Fibroblast of the aortic adventitia (primary cell): ENCODE measurements at places on chromosomes 13 and 19.

DNA sequence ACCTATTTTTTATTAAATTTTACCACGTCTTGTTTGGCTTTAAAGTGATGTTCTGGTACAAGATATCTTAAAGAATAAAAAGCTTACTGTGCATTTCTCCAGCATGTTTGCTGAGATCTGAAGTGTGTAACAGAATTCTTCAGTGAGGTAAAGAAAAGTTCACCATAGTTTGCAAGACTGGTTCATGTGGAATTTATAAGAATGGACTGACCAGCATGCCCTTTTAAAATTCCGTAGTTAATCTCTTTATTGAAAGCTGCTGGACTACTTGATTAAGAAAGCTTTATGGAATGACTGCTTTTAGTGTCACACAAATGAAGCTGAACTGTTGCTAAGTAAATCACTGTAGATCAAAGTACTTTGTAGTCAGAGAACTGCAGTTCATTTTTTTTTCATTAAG is 119.2 kb downstream of the GPC6 start:
- DNase-seq: no peak

DNA sequence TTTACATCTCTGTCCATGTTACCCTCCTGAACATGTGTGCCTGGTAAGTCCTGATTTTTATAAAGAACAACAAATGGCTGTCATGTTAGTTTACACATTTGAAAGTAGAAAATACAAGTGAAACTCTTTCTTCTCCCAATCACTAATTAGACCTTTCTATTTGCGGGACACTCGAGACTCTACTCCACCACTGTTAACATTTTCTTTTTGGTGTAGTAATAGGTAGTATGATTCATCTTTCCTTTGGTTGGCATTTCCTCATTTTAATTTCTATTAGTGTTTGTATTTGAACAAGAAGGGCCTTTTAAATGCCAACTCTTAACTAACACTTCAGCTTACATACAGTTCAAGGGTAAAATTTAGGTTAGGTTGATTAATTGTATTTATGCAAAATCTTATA is 371.1 kb downstream of the PCDH9 start:
- DNase-seq: no peak

GRCh38 chr19:7597689-7598088 is 2.0 kb downstream of the CAMSAP3 start:
- DNase-seq: no peak

- DNase-seq: no peak
Measured at GRCh38 chr13:64877176-64877575, 2353.0 kb downstream of the PCDH9 start.

GRCh38 chr13:43986421-43986981 is 106.8 kb downstream of the LACC1 start:
- DNase-seq: peak; percentile 4

- DNase-seq: no peak
Measured at GRCh38 chr13:82720986-82721385, 1161.3 kb downstream of the SLITRK1 start.

DNA sequence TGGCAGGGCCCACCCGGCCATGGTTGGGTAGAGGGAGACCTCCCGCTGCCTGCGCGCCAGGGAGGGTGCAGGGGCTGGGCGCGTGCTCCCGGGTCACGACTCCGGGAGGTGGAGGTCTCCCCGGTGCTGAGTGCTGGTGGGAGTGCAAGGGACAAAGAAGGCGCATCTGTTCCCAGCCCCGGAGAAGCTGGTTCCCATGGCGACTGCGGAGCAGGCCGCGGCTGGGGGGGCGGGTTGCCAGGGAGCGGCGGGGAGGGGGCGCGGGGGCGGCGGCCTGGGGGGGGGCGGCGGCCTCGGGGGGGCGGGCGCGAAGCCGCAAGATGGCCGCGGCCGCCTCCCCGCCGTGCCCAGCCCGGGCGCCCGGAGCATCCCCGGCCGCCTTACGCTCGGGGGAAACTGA is 1.2 kb downstream of the CBARP start:
- DNase-seq: no peak

GRCh38 chr19:5132206-5132560 is 163.3 kb downstream of the KDM4B start:
- DNase-seq: no peak

DNA sequence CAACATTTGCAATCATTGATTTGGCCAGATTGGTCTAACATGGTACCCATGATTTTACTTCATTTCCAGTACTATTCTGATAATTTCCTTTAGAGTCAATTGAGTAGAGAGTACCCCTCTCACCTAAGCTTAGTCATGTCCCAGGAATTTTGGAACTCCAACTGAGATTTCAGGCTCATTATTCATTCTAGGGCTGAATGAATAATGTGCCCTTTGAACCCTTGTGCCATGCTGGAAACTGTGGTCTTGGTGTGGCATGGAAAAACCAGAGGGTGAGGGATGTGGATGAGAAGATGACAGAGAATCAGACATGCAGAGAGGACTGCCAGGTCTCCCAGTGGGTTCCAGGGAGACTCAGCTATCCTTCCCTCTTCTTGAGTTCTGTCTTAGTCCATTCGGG is 30.2 kb downstream of the ITM2B start:
- no peak for DNase-seq

DNA sequence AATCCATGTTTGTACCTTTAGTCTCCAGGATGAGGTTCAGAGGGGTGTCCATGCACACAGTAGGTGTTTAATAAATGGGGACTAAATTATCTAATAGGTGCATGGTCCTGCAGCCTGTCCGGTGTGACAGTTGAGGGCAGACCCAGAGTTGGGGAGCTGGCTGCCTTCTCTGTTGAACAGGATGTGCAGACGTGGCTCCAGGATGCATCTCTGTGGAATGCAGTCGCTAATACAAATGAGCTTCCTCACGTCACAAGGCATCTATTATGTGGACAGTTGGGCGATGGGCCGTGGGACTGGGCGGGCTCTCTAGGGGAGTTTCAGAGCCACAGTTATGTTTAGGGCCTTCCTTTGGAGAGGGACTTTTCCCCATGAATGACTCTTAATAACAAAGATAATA is 71.0 kb downstream of the SIPA1L3 start:
- DNase-seq: peak; percentile 62

DNA sequence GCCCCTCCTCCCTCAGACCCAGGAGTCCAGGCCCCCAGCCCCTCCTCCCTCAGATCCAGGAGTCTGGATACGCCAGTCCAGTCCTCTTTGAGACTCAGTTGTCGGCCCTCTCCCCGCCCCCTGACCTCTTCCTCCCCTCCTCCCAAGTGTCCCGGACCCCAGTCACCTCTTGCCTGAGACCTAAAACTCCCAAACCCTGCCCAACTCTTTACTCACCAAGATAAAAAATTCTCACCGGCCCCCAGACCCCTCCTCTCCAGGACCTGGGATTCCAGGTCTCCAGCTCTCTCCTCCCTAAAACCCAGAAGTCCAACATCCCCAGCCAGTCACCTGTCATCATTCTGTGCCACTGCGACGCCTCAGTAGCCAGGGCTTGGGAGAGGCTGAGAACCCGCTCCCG is 1.4 kb upstream of the HSD17B14 start:
- no peak for DNase-seq

DNA sequence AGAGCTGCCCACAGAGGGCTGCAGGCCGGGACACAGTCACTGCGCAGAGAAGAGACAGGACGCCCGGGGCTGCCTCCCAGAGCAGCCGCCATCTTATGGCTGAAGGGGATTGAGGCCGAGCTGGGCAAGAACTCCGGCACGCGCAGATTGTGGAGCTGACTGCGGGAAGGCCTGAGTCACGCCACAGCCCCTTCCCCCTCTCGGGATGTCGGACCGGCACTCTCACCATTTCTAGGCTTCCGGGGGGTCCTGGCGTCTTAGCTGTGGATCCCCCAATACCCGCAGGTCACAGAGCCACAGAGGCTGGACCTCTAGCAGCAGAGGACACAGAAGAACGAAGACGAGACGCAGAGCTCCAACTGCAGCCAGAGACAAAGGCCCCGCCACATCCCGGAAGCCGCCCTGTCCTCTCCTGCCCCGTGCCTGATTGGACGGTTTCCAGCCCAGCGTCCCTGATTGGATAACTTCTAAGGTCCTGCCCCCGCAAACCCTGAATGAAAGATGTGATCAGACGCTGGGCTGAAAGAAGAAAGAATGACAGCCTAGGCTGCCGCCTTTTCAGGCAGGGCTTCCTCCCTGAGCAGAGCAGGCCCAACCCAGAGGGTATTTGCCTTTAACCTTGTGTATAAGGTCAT is at the start of gene ZNF43:
Gene ZNF43 (minus strand): TSS at position 373 of the 635 bp plus-strand sequence. CDS start 144 bp downstream, at position 229.
- peak; percentile 93 for DNase-seq

GRCh38 chr19:44692379-44692721 is 6.6 kb upstream of the CEACAM16 start:
- DNase-seq: no peak

- peak; percentile 65 for DNase-seq
Measured at GRCh38 chr19:12965017-12965811, 4.2 kb upstream of the DAND5 start.

GRCh38 chr13:36130552-36131221 is 495 bp downstream of the DCLK1 start:
- peak; percentile 35 for DNase-seq

- no peak for DNase-seq
Measured at GRCh38 chr19:13100031-13100588, 2.5 kb downstream of the LYL1 start.

- DNase-seq: no peak
Measured at GRCh38 chr13:106814463-106814862, 246.5 kb upstream of the ARGLU1 start.

- DNase-seq: peak; percentile 83
Measured at GRCh38 chr13:40191186-40191980, 475.1 kb downstream of the FOXO1 start.

DNA sequence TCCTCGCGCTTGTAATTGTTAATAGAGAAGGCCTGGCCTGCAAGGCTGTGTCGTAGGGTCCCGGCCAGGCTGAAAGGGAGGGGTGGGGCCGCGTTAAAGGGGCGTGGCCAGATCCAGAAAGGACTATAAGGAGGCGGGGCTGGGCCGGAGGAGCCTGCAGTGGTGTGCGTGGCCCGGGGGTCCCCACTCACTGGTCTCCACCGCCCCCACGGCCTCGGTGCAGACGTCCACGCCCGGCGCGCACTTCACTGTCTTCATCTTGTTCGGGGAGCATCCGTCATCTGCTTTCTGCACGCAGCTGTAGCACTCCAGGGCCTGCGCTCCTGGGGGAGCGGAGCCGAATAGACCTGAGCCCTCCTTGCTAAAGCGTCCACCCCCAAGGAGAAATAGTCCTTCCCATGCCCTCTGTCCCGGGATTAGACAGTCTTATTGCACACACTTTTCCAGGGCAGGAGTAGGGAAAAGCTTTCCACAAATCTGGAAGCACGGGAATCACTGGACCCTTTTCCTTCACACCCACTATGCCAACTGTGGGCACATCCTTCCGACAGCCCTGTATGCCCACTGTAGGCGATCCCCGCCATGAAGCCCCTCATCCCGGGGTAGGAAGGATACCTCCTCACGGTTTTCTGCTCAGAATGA is 1.2 kb downstream of the LYPD3 start:
- no peak for DNase-seq

DNA sequence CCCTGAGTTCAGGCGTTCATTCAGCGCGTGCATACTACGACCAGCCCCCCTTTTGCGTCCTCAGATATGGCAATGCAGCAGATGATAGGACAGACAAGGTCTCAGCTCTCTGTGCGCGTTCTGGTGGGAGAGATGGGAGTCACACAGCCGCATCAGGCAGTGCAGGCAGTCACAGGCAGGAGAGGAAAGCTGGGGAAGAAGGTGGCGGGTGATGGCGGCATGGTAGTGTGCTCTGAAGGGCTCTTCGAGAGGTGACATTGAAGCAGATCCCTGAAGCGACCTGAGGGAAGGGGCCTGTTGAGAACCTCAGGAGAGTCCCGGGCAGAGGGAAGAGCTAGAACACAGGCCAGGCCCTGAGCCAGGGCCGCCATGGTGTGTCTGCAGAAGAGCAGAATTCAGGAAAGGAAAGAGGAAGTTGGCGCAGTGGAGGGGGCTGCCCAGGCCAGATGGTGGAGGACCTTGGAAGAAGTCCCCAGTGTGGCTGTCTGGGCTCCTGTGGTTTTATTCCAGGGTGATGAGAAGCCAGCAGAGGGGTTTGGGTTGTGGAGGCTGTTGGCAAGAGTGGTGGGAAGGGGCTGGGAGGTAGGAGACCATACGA is 3.5 kb downstream of the USF2 start:
- DNase-seq: no peak

DNA sequence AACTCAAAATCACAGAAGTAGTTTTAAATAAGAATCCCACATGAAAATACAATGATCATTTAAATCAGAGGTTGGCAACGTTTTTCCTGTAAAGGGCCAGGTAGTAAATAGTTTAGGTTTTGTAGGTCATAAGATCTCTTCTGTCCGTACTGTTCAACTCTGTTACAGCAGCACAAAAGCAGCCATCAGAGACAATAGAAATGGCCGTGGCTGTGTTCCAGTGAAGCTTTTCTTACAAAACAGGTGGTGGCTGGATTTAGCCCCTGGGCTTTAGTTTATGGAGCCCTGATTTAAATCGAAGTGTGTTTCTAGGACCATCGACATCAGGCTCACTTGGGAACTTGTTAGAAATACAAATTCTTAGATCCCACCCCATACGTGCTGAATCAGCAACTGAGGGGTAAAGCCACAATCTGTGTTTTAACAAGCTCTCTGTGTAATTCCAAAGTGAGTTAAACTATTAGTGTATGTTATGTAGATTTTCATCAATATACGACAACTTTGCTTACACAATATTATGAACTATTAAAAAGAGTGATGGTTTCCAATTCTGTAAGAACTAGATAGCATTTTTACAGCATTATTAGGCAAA is 54.8 kb upstream of the MIR17HG start:
- no peak for DNase-seq

- DNase-seq: no peak
Measured at GRCh38 chr13:32305646-32306045, 9.5 kb downstream of the ZAR1L start.
